ENCODE measurements at places on chromosomes 5 and 9.
A peak's percentile ranks its signal among the peaks of the same experiment; 100 is the strongest.

GRCh38 chr5:83518319-83519061 is 46.9 kb downstream of the VCAN start:
- no peak for DNase-seq

DNA sequence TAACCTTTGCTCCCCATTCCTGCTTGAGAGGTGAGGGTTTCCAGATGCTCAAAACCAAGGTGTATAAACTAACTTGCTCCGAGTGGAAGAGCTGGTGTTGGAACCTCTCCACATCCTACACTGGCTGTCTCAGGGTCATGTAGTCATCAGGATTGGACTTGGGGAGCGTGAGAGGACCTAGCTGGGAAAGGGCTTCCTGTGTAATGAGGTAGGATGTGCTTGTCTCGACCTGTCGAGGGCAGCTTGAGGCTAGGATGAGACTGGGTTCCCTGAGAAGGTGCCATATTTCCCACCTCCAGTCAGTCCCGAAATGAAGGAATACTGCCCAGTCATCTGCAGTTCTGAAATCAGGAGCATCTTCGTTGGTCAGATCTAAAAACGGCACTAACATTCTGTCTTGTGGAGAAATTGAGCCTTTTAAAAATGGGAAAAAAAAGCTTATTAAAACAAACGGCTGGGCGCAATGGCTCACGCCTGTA is 1.3 kb downstream of the CCNI2 start:
- no peak for DNase-seq

DNA sequence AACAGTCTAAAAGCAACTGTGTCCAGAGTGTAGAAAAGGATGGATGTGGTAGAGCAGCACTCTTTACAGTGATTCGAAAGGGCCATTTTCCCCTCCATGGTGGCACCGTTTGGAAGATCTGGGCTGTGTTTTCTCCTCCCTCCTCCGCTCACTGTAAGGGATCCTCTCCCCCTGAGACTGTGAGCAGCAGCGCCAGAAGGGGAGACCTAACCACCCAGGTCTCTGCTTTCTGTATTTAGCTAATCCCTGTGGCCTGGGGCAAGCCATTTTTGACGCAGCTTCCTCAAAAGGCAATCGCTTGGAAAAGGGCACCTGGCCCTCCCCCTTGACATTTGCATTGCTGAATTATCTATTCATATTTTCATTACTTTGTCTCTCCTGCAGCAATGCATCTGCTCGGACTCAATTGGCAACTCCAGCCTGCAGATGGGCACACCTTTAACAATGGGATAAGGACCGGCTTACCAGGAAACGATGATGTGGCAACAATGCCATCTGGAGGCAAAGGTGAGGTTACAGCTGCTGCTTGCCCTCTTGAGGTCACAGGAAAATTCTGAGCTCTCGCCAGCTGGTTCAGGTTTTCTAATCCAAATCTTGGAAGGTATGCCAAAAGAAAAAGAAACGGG is 244.3 kb upstream of the WWC1 start:
- DNase-seq, result no peak

DNA sequence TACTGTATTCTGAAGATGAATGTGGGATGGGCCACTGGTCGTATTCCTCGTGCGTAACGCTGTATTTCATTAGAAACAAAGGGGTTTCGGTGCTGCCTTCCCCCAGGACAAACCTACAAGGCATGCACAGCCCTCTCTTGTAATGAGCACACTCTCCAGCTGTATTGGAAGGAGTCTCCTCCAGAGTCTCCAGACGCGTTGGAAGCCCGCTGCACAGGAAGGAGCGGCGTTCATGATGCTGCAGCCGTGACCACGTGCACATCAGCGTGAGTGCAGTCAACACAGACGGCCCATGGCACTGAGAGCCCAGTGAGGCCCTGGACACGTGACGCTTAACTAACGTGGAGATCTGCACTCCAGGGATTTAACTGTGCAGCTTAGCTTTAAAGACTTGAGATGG is 209.0 kb upstream of the IRX1 start:
- no peak for DNase-seq

- DNase-seq, result peak; percentile 40
Measured at GRCh38 chr9:20640331-20641187, 18.3 kb upstream of the MLLT3 start.

GRCh38 chr9:133377721-133378216 is 1.6 kb downstream of the STKLD1 start:
- DNase-seq, result no peak

GRCh38 chr5:138611678-138612218 is 36.5 kb upstream of the HSPA9 start:
- DNase-seq, result no peak

GRCh38 chr9:23577611-23578010 is 248.4 kb downstream of the ELAVL2 start:
- no peak for DNase-seq

DNA sequence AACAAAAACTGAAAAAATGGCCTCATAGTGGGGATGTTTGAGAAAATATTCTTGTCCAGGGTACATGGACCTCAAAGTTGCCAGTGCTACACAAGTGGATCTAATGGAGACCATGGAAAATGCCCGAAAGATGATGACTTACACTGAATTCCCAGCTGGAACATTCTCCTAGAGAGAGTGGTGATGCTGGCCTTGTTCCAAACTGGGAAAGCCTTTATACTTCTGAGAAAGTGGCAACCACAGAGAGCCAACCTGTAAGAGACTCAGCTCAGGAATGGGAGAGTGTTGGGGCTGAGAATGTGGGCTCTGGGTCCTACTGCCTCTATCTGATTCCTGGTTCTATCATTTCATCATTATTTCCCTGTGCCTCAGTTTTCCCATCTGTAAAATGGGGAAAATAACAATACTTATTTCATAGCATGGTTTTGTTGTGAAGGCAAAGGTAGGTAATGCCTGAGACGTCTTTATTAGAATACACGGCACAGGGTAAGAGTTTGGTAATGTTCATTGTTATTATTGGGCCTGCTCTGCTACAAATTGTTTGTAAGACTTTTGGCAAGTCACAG is 229.0 kb upstream of the PANK3 start:
- DNase-seq, result no peak

DNA sequence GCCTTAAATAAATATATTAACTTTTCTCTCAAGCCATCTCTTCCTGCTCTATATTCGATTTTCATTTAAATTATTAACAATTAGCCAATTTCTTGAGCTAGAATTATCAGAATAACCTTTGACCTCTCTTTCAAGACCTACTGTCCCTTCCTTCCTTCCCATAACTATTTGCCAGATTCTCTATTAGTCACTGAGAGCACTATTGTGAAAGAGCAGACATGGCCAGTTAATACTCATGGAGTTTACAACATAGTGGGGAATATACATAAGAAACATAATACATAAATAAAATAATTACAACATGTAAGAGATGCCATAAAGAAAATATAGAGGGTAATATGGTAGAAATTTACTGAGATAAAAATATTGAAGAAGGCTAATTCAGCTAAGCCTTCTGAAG is 72.1 kb upstream of the CHD1 start:
- no peak for DNase-seq

GRCh38 chr9:127761491-127761956 is 16.9 kb downstream of the SH2D3C start:
- no peak for DNase-seq

DNA sequence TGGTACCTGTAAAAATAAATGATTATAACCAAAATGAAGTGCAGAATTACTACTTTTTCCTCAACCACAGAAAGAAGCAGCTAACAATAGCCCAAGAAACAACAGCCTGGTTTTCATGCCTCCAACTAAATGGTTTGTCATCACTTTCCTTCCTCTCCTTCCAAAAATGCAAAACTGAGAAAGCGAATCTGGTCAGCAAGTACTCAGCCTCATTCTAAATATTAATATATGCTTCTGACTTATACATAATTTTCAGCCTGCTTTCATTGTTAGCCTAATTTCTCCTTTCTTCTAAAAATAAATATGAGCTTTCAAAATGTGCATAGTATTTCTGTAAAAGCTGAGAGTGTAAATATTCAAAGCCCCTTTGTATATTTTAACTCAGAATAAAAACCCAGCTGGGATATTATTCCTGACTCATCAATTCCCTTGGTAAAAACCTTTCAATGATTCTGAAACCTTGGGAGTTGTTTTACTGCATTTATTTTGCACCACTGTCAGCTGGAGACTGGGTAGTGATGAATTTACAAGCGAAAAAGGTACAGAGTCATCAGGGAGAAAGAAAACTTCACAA is 21.5 kb downstream of the RXFP3 start:
- no peak for DNase-seq

GRCh38 chr9:89721971-89722530 is 117.2 kb downstream of the GADD45G start:
- DNase-seq, result no peak

- DNase-seq, result no peak
Measured at GRCh38 chr5:97728920-97729319, 545.9 kb upstream of the RIOK2 start.

GRCh38 chr5:113162208-113162607 is 185.6 kb downstream of the DCP2 start:
- DNase-seq, result no peak

GRCh38 chr5:143428738-143429420 is 25.4 kb upstream of the NR3C1 start:
- no peak for DNase-seq

GRCh38 chr9:4139196-4139595 is 160.7 kb downstream of the GLIS3 start:
- DNase-seq, result no peak

- no peak for DNase-seq
Measured at GRCh38 chr9:116325924-116326323, 172.3 kb downstream of the PAPPA start.
